ENCODE measurements at places on chromosomes 2 and 18. TPM values are rescaled to one million over a fixed set of nuclear protein-coding genes. Genes with fewer than 3 reads are reported as not detected.

DNA sequence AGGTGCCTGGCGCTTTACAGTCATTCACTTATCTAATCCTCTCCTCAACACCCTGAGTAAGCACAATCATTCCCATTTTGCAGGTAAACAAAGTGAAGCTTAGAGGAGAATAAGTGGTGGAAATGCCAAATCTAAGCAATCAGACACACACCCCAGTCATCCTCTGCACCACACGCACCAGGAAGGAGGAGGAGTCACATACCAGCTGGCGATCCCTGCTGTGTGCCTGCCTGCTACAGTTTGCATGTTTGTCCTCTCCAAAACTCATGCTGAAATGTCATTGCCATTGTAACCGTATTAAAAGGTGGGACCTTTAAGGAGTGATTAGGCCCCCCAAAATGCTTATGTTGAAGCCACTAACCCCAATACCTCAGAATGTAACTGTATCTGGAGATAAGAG is 93.7 kb downstream of the LOXHD1 start:
- no peak for DNase-seq
- H3K4me3 ChIP-seq = no peak overlapping the region
- no peaks in the 10 kb centered on the region for H3K27me3 ChIP-seq
- H3K4me1 ChIP-seq = no peaks in the 10 kb centered on the region
- H3K27ac ChIP-seq = no peak overlapping the region

DNA sequence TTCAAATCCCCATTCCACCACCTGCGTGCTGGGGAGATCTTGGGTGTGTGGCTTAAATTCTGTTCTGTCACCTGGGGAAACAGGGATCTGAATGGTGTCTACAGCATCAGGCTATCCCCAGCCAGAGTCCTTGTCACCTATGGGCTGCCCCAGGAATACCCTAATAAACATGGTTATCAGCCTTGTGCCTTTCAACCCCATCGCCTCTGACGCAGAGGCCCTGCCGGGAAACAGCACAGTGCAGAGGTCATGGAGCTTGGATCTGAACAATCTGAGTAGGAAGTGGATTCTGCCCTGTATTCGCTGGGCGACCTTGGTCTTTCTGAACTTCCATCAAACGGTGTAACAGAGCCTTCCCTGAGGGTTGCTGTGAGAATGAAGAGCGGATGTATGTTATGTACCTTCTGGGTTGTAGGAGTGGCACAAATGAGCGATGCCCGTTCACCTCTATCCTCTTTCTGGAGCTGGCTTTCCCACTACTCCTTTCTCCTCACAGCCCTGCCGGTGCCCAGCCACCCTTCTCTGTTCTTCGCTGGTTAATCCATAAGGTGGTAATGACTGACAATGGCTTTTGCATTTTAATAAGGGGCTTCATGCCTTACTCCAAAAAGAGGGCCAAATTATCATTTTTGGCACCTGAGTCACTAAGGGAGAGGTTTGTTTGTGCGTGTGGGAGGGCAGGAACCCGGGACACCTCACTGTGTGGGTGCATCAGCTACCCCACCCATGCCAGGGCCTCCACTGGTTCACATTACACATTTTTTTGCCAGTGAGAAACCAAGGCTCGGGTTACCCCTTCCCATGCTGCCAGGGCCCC is 256.5 kb downstream of the MYCN start:
- no peak overlapping the region for H3K27ac ChIP-seq
- no peak overlapping the region for H3K4me3 ChIP-seq
- DNase-seq = no peak
- no peaks in the 10 kb centered on the region for H3K36me3 ChIP-seq
- no peaks in the 10 kb centered on the region for H3K27me3 ChIP-seq

GRCh38 chr2:146451972-146452371 is 1392.9 kb upstream of the ACVR2A start:
- no peak overlapping the region for H3K27ac ChIP-seq
- H3K36me3 ChIP-seq = no peaks in the 10 kb centered on the region
- no peak overlapping the region for H3K4me3 ChIP-seq
- DNase-seq = no peak

DNA sequence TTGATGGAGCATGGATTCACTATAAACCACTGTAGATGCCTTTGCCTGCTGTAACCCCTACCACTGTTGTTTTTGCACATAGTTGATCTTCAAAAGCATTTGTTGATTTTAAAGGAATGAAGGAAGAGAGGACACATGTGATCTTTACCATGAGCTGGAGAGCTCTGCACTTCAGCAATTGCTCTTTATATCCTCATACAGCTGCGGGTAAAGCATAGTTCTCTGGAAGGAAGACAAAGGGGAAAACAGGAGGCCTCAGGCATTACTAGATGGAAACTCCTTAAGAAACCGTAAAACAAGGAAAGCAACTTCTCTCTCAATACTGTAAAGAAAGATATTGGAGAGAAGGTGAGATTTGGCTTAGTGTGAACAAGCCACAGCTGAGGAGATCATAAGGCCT is 60.6 kb downstream of the SCG2 start:
- H3K27ac ChIP-seq = no peak overlapping the region
- H3K27me3 ChIP-seq = no peaks in the 10 kb centered on the region
- no peak for DNase-seq
- H3K36me3 ChIP-seq = no peaks in the 10 kb centered on the region
- H3K4me3 ChIP-seq = no peak overlapping the region
- H3K4me1 ChIP-seq = peaks cover 12% of the 10 kb centered on the region

- no peak overlapping the region for H3K27ac ChIP-seq
- H3K4me3 ChIP-seq = no peak overlapping the region
Measured at GRCh38 chr18:62069556-62069955, 117.3 kb downstream of the PIGN start.

- H3K36me3 ChIP-seq = no peaks in the 10 kb centered on the region
- H3K4me1 ChIP-seq = no peaks in the 10 kb centered on the region
- H3K4me3 ChIP-seq = no peak overlapping the region
Measured at GRCh38 chr2:12493031-12493513, 223.7 kb upstream of the TRIB2 start.

- H3K4me3 ChIP-seq = peak within 1 kb of the TSS; percentile 70
- DNase-seq = peak; percentile 72
- peaks cover 33% of the 10 kb centered on the region for H3K4me1 ChIP-seq
- no peaks in the 10 kb centered on the region for H3K36me3 ChIP-seq
Measured at GRCh38 chr2:227163998-227164762, at the start of the genes COL4A3 and COL4A4. TSS of gene COL4A3 (plus strand) at chr2:227164624. CDS start at chr2:227164727, 103 bp downstream. TSS of gene COL4A4 (minus strand) at chr2:227164205. CDS start at chr2:227147483, 16,722 bp downstream.

DNA sequence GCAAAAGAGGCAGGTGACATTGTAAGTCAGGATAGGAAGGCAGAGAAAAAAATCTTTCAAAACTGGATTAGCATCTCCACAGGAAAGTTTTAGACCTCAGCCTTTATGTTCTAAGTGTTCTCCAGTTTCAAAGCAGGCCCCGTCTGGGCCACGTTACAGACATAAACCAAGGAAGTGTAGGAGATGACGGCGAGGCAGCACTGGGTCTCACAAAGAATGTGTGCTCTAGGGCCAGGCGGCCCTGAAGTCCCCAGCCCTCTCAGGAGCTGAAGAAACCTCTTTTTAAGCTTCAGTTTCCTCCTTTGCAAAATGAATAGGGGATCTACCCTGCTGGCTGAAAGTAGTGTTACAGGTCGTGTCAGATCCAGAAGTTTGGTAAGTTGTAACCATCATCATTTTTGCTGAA is 81.7 kb downstream of the SPRED2 start:
- H3K27ac ChIP-seq = no peak overlapping the region
- H3K4me3 ChIP-seq = no peak overlapping the region
- H3K27me3 ChIP-seq = no peaks in the 10 kb centered on the region
- peaks cover 20% of the 10 kb centered on the region for H3K4me1 ChIP-seq

- no peaks in the 10 kb centered on the region for H3K36me3 ChIP-seq
- H3K27me3 ChIP-seq = no peaks in the 10 kb centered on the region
- H3K4me3 ChIP-seq = no peak overlapping the region
- DNase-seq = no peak
Measured at GRCh38 chr2:77121518-77121917, 400.7 kb downstream of the LRRTM4 start.

DNA sequence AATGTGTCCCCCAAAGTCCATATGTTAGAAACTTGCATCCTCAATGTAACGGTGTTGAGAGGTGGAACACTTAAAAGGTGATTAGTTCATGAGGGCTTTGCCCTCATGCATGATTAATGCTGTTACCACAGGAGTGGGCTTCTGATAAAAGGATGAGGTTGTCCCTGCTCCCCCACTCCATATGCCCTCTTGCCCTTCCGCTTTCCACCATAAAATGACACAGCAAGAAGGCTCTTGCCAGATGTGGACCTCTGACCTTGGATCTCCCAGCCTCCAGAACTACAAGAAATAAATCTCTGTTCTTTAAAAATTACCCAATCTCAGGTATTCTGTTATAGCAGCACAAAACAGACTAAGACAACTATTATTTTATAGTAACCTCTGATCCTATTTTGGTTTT is 412.1 kb downstream of the NBAS start:
- no peaks in the 10 kb centered on the region for H3K36me3 ChIP-seq
- no peak for DNase-seq
- H3K27ac ChIP-seq = no peak overlapping the region
- no peak overlapping the region for H3K4me3 ChIP-seq

DNA sequence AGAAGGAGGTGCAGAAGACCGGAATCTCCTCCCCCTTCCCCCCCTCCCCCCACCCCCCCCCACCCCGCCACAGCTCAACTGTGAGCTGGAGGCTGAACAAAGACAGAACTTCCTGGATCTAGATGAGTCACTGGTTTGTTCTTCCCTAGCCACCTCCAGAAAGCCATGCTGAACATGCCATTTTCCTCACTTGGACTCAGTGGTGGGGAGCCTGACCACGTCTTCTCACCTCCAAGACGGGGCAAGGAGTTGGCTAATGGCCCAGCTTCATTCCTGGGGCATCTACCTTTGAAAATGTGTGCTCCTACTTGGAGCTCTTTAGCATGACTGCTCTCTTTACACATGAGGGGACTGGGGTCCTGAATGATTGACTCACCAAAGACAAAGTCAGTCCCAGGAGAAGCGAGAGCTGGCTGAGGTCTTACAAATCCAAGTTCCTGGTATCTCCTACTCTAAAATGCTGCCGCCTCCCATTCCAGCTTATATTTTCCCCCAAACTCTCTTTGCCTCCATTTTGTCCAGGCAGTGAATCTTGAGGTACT is 22.6 kb upstream of the FZD5 start:
- DNase-seq = no peak
- H3K36me3 ChIP-seq = no peaks in the 10 kb centered on the region
- no peaks in the 10 kb centered on the region for H3K27me3 ChIP-seq

DNA sequence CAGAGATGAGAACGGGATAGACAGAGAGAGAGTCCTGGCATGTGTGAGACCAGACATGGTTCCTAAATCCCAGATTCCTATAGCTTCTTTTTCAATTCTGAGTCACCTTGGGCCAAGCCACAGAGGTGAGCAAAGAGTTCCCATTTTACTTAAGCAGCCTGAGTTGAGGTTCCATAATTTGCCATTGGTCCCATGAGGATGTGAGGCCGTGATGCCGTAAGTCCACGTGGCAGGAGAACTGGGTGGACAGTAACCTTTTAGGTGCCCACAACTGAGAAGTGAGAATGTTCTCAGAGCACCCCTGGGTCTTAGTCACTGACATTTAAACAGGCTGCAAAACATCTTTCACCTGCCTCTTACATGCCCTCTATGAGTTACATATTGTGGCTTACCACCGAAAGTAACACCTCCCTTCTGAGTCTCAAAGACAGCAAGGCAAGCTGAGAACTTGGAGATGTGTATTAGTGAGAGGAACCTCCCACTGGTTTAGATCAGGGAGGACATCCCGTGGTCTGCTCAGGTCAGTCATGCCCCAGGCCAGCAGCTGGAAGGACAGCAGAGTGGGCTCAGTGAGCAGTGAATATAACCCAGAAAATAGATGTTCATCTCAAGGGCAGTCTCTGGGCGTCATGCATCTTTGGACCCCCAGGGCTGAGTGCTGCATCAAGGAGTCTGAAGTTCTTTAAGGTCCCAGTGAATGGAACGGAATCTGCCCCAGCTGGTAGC is 127.9 kb upstream of the LGALSL start:
- no peak overlapping the region for H3K4me3 ChIP-seq
- no peak for DNase-seq
- no peak overlapping the region for H3K27ac ChIP-seq

GRCh38 chr2:66679442-66679841 is 244.5 kb downstream of the MEIS1 start:
- DNase-seq = no peak
- H3K36me3 ChIP-seq = no peaks in the 10 kb centered on the region
- H3K27me3 ChIP-seq = no peaks in the 10 kb centered on the region
- H3K4me1 ChIP-seq = no peaks in the 10 kb centered on the region
- no peak overlapping the region for H3K27ac ChIP-seq

DNA sequence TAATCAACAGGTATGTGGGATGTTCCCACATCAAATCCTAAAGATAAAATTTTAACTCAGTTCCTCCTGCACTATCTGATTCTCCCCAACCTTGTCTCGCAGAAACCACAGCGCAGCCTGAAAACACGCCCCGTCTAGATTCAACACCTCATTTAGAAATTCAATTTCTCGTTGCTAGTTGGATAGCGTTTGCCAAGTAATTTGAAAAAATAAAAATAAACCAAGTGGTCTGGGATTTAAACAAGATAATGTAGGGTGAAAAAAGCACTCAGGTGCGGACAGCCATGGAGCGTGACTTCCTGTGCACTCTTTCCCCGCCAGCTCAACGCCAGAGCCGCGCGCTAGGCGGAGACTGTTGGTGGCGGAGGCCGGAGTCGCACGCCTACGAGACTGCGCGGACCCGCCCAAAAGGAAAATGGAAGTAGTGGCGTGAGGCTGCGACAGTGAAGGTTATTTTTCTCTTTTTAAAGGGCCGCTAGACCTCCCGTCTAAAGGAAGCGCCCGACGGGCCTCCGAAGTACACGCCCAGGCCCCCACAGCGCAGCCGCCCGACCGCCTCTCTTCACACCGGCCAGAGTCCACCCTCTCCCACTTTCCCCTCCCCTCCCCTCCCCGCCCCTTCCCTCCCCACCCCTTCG is 615 bp upstream of the CCNT2 start:
- peak overlapping the region; percentile 96 for H3K4me3 ChIP-seq
- H3K4me1 ChIP-seq = peaks cover 39% of the 10 kb centered on the region
- no peak for DNase-seq
- peak overlapping the region; percentile 99 for H3K27ac ChIP-seq
- no peaks in the 10 kb centered on the region for H3K36me3 ChIP-seq

- no peaks in the 10 kb centered on the region for H3K27me3 ChIP-seq
- no peaks in the 10 kb centered on the region for H3K4me1 ChIP-seq
- H3K36me3 ChIP-seq = no peaks in the 10 kb centered on the region
- no peak overlapping the region for H3K4me3 ChIP-seq
Measured at GRCh38 chr2:235850289-235850688, 317.9 kb downstream of the GBX2 start.

- H3K27me3 ChIP-seq = no peaks in the 10 kb centered on the region
- no peak overlapping the region for H3K4me3 ChIP-seq
- no peaks in the 10 kb centered on the region for H3K36me3 ChIP-seq
- DNase-seq = no peak
- no peaks in the 10 kb centered on the region for H3K4me1 ChIP-seq
- H3K27ac ChIP-seq = no peak overlapping the region
Measured at GRCh38 chr2:132936261-132936660, 266.3 kb upstream of the LYPD1 start.

The AQP12A gene
- total RNA-seq = not detected

The STPG4 gene
- not detected for total RNA-seq

The PFN4 gene
- not detected for total RNA-seq

The KCNG2 gene
- not detected for total RNA-seq

The CELF4 gene
- not detected for total RNA-seq

The WNT6 gene
- 0.36 TPM for total RNA-seq

The SERTAD2 gene
- total RNA-seq = 10.6 TPM

The STAMBP gene
- 73.5 TPM for total RNA-seq

The RAB6D gene
- total RNA-seq = not detected
